ENCODE measurements at places on chromosomes 2 and 18.

DNA sequence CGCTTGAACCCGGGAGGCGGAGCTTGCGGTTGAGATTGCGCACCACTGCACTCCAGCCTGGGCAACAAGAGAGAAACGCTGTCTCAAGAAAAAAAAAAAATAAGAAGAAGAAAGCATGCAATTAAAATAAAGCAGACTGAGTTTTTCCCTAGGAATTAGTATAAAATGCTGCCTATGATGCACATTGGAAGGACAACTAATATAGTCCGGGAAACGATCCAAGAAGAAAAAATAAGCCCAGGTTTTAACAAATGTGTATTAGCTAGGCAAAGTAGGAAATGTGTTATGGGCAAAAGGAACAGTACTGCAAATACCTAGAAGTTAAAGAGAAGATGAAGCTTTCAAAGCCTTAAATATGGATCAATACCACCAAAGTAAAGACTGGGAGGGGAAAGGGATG, 64.0 kb downstream of the SPIRE1 start:
- peak; percentile 62 for DNase-seq

DNA sequence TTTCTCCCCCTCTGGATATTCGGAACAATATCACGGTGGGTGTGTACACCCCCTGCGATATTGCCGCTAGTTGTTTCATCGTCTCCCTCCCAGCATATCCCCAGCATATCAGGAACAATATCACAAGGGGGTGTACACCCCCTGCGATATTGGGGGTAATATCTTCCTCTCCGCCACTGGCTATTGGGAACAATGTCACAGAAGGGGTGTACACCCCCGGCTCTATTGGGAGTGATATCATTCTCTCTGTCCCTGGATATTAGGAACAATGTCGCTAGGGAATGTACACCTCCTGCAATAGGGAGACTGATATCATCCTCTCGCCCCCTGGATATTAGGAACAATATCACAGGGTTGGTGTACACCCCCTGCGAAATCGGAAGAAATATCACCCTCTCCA, 1932.0 kb downstream of the SUCLG1 start:
- DNase-seq = no peak

- peak; percentile 33 for DNase-seq
Measured at GRCh38 chr2:235433860-235434259, 60.0 kb upstream of the AGAP1 start.

- DNase-seq = peak; percentile 61
Measured at GRCh38 chr2:224584111-224584784, 915 bp downstream of the CUL3 start.

- DNase-seq = peak; percentile 1
Measured at GRCh38 chr2:183163821-183164649, 39.8 kb downstream of the NUP35 start.

- no peak for DNase-seq
Measured at GRCh38 chr18:76169733-76170132, 325.3 kb downstream of the ZNF516 start.

GRCh38 chr2:83113953-83114352, 1345.1 kb downstream of the SUCLG1 start:
- DNase-seq = no peak

DNA sequence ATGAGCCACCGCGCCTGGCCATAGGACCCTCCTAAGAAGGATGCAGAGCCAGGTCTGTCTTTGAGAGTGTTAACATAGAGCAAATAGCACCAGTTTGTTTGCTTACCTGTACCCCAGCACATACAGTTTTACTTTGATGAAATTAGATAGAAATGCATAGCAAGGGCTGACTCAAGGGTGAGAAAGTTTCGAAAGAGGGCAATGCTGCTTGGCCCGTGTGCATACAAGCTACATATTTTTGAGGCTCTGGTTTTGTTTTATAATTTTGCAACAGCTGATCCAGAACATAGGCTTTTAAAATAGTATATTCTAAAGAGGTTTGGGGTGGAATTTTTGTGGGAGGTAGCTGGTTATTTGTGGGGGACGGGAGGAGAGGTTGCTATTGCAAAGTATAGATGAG, 151.7 kb downstream of the MCFD2 start:
- DNase-seq = no peak
